ENCODE measurements at places on chromosomes 11 and 22.

- DNase-seq = no peak
These were observed 12.7 kb downstream of the MFNG start for GRCh38 chr22:37473437-37473946.

- DNase-seq = no peak
These were observed 4.6 kb upstream of the DNAL4 start for GRCh38 chr22:38798496-38798895.

DNA sequence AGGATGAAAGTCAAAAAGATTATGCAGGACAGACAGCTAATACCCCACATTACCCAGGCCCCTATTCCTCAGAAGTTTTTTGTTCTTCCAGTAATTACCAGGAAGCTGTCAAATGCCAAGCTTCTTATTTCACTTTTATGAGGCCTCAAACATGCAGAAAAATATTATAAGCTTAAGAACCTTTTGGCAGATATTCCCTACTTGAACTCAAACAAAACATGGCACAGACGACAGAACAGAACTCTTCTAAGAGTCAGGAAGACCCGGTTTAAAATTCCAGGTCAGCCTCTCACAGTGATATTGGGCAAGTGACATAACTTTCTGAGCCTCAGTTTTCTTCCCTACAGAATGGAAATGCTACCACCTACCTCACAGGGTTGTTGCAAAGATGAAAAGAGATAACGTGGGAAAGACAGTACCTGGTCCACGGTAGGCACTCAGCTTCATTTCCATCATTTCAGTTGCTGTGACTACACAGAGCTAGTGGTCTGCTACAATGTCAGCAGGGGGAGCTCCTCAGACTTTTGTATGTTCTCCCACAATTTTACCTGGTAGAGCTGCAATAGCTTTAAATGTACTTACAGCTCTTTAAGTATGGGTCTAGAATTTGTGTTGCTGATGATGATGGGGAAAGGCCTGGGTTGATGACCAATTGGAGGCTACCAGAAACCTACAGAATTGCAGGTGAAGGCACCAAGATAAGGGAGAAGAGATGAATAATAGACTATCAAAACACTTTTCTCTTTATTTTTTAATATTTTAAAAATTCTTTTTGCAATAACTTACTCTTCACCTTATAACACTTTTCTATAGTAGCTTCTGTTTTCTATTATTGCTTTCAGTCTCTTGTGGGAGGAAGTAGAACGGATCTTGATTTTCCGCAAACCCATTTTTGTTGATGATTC is 98.3 kb upstream of the CHRM4 start:
- peak; percentile 12 for DNase-seq

DNA sequence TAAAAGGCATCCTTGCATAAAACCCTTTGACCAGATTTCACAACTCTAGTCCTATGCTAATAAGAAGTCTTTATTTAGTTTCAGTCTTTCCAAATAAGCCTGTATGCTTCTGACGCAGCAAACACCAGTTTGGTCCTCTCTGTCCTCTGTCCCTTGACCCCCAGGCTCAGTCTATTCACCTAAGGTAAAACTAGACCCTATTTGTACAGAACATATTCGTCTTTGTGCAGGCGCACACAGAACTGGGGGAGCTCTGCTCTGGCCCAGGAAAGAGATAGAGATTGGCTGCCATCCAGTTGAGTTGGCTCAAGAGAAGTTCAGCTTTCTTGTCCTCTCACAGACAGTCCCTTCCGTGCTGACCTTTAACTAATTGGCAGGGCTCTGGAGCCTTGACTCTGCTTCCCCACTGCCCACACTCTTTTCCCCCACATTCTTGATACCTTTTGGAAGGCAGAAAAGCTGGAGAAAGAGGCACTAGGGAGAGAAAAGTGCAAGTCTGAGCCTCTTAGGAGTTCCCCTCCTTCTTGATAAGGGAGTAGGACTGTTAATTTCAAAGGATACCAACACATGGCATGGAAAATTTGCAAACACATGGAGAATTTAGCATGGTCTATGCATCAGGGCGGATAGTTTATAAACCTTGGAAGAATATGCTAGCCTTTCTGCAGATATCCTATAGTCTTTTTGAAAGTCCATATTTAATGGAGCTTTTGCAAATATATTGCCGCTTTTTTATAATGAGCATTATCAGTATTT is 21.2 kb upstream of the PSMA1 start:
- DNase-seq = no peak

DNA sequence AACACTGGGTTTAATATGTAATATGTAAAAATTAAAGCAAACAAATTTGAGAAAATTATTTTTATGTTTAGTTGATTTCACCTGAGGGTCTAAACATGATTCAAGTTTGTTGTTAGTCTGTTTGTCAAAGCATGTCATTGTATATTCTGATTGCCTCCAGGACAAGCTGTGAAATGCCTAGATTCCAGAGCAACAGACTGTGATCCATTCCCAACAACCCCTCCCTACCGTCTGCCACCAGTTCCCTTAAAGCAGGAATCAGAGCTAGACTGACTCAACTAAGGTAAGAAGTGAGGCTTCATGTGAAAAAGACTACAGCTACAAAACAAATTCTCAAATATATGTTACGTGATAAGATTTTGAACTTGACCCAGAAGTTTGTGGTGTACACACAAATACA is 304.2 kb downstream of the RAB38 start:
- DNase-seq = no peak

GRCh38 chr11:36417154-36417553 is 92.9 kb downstream of the TRAF6 start:
- DNase-seq = no peak

DNA sequence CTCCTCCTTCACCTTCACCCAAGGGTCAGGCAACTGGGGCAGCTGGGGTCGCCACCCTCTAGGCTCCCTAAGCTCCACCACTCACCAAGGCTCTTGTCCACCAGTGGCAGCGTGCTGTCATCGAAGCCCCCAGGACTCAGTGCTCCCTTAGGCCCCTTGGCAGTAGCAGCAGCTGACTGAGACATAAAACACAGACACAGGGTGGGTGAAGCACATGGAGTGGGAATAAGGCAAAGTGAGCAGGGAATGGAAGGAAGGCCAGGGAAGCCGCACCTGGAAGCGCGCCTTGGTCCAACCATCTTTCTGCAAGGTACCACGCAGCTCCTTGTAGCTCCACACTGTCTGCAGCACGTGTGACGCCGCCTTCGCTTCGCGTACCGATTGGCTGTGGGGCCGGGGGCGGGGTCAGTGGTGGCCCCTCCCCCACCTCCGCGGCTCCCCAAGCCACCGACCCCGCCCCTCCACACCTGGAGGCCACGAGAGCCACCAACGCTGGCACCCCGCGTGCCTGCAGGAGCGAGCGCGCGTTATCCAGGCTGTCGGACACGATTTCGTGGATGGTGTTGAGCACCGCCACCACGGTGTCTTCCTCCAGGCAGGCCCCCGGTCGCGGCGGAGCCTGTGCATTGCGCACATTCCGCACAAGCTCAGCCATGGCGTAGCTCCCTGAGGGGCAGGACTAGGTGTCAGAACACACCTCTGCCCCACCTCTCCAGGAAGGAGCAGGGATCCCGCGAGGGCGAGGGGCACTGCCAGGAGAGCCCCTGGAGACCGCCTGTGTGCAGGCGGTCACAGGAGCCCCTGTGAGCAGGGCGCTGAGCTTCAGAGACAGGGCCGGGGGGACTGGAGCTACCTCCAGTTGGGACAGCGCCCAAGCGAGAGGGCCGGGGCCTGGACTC is 31.3 kb upstream of the TXNRD2 start:
- no peak for DNase-seq

DNA sequence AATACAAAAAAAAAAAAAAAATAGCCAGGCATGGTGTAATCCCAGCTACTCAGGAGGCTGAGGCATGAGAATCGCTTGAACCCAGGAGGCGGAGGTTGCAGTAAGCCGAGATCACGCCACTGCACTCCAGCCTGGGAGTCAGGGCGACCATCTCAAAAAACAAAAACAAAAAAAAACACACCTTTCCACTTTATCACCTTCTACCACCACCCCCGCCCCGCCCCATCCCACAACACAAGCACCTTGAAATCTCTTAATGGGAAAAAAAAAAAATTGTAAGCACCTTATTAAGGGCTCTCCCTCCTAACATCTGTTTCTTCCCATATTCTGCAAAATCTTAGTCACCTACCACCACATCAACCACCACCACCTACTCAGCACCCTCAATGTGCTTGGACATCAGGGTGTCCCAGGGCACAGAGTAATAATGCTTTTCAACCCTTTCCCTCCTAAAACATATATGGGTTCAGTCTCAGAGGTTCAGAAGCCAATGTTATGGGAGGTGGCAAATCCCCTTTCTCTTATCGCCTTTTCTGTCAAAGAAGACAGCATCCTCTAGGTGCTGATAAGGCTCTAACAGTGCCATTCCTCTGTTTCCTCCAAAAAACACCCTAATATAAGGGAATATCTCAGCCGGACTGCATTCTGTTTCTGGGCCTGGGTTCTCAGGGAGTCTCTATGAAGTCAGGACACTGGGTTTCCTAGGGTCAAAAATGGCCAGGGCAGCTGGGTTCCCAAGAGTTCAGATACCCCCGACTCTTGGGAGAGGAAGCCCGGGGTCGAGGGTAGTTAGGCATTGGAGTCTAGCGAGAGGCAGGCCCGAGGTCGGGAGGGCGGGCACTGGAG is 718 bp downstream of the INTS5 start:
- DNase-seq = no peak

DNA sequence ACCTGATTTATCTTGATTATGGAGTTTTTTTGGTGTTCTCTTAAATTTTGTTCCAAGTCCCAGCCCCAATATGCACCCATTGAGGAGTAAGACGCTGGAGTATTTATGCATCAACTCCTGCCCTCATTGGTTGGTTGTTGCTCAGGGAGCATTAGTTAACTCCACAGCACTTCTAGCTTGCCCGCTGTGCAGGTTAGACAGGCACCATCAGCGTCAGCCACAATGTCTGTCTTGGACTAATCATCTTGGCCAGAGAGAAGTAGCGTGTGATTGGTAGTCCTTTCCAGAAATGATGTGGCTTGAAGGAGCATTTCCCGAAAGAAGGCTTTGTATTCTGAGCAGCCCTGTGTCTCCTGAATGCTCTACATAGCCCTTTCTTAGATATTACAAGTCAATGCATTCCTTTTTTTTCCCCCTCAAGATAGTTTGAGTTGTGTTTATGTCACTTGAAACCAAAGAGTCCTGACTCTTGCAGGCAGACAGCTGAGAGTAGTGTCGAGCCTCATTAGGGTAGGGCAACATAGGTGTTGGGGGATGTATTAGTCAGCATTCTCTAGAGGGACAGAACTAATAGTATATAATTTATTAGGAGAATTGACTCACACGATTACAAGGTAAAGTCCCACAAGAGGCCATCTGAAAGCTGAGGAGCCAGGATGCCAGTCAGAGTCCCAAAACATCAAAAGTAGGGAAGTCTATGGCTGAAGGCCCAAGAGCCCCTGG is 94.6 kb upstream of the RCN1 start:
- DNase-seq = no peak

- no peak for DNase-seq
These were observed 1642.2 kb downstream of the LRRC4C start for GRCh38 chr11:39817241-39817640.

GRCh38 chr22:44084044-44084772 is 60.1 kb downstream of the PARVB start:
- no peak for DNase-seq

GRCh38 chr11:118911113-118911879 is 14.4 kb downstream of the BCL9L start:
- DNase-seq = no peak

- DNase-seq = no peak
These were observed 36.3 kb upstream of the IGSF9B start for GRCh38 chr11:133993107-133993506.

GRCh38 chr11:61034704-61035525 is 63.4 kb downstream of the CD6 start:
- DNase-seq = no peak

GRCh38 chr11:102446606-102447005 is 6.0 kb downstream of the TMEM123 start:
- DNase-seq = peak; percentile 62

DNA sequence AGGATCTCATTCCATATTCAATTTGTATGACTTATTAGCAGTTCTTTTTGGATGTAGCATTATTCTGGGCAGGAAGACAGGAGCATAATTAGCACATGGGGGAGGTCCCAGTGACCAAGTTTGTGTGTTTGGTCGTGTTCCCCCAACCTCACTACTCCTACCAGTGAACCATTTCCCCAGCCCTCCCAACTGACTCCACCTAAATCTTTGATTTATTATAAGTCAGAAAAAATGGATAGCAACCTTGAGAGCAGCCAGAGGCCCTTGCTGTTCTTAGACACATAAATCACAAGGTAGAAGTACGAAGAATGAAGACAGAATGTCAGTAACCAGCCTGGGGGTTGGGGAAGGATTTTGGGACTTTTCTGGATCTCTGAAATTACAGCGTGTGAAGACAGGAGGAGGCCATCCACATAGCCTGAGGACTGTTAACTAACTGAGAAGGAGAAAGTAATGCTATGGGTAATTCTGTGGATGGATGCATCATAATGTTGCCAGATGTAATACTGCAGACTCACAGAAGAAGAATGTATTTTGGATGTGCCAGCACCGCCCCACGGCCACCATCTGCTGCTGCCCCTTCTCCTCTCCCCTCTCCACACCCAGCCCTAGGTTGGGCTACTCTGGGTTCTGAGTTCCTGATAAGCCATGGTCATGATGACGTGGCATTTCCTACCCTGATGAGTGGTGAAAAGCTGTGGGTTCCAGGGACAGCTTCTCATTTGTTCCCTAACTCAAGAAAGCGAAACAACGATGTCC is 124.3 kb upstream of the TTC12 start:
- peak; percentile 91 for DNase-seq

- no peak for DNase-seq
These were observed 425 bp upstream of the KDELR3 start for GRCh38 chr22:38467438-38467903.

GRCh38 chr11:87265979-87266378 is 228.2 kb downstream of the TMEM135 start:
- DNase-seq = no peak

DNA sequence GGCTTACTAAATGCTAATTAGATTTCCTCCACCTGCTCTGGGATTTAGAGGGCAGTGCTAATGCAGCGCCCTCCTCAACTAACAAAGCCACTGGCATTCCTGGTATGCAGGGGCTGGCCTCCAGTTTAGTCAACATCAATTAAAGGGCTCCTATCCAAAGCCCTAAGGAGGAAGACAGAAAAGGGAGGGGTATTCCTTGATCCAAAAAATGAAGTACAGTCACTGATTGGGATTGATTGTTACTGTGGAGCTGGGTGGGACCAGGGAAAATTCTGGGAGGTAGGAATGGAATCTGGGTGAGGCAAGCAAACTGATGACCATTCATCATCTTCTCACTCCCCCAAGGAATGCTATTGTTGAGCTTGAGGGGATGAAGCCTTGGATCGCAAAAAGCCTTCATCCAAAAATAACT is 52.2 kb downstream of the GAB2 start:
- DNase-seq = peak; percentile 31

DNA sequence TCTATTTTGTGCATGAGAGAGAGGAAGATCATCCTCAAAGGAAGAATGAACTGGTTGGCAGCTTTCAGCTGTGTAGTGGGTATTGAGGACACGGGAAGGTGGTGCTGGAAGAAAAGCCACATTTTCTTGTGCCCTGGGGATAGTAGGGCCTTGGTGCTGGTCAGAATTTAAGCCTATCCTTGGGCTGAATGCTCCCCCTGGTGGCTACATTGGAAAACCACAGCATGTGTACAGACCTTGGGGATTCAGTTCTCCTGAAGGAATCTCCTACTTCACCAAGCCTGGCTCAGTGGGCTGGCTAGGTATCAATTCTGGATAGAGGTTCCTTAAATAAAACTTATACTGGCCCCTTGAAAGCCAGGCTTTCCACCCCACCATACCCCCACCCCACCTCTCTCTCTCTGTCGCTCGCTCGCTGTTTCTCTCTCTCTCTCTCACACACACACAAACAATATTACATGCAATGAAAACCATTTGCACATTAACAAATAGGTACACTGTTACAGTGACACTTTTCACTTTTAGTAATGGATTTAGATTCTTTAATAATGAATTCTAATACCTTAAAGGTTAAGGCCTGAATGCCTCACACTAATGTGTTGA is 2.8 kb upstream of the OR51M1 start:
- DNase-seq = no peak

Data from GM04503 (cell line).